ENCODE measurements at places on chromosomes 4 and X. TPM values are rescaled to one million over a fixed set of nuclear protein-coding genes. Genes with fewer than 3 reads are reported as not detected.

PAGE1 gene
- not detected for total RNA-seq

USP26 gene
- not detected for total RNA-seq

PHOX2B gene
- total RNA-seq = not detected

RNF175 gene
- not detected for total RNA-seq

DNA sequence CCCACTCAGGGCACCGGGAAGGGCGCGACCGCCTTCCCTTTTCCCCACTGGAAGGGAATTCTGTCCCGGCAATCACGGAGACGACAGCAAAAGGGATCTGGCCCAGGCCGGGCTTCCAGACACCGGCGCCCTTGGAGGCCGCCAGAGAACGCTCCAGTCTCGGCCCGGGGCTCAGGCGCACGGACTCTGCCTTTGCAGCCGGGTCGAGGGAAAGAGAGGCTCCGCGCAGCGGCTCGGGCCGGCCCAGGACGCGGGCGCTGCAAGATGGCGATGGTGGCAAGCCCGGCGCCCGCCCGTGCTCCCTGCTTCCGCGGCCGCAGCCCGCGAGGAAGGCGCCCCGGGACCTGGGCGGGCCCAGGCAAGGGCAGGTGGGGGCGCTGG lies 1.1 kb downstream of the CTBP1 start:
- peak overlapping the region; percentile 90 for H3K4me3 ChIP-seq
- no peaks in the 10 kb centered on the region for H3K27me3 ChIP-seq
- H3K4me1 ChIP-seq = peaks cover 19% of the 10 kb centered on the region
- H3K36me3 ChIP-seq = peaks cover 18% of the 10 kb centered on the region
- H3K27ac ChIP-seq = peak overlapping the region; percentile 97
- no peak for DNase-seq

- no peak overlapping the region for H3K4me3 ChIP-seq
- no peaks in the 10 kb centered on the region for H3K36me3 ChIP-seq
- H3K4me1 ChIP-seq = no peaks in the 10 kb centered on the region
- H3K27me3 ChIP-seq = peaks cover 14% of the 10 kb centered on the region
- no peak for DNase-seq
Observed at GRCh38 chrX:39175418-39176057, 374.3 kb downstream of the MID1IP1 start.

DNA sequence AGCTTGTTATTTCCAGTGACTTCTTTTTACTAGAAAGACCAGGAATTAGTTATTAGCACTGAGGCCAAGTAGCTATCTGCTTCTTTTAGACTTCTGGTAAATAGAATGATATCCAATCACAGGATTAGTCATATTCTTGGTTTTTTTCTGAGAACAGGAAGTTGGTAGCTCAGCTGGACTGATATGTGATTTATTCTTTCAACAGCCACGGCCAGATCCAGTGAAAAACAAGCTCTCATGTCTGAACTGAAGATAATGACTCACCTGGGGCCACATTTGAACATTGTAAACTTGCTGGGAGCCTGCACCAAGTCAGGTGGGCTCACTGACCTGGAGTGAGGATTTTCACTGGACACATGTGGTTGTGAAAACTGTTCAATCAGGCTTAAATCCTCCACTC lies 48.6 kb downstream of the PDGFRA start:
- DNase-seq = peak; percentile 92
- H3K27ac ChIP-seq = peak overlapping the region; percentile 60
- H3K4me3 ChIP-seq = no peak overlapping the region
- peaks cover 73% of the 10 kb centered on the region for H3K36me3 ChIP-seq

DNA sequence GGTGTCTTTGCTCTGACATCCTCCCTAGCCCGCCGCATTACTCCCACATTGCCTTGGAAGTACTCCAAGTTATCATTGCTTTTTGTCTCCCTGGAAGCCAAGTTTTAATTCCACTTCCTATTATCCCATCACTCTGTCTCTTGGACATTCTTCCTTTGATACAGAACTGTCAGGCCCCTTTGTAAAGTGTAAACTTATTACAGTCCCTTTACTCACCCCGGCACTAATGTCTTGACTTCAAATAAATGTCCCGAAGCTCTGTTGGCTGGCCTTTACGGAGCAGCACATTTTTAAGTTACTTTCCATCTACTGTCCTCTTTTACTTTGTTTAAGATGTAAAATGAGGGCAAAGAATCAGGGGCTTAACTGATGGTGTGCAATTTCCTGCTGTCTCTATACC lies 223.5 kb upstream of the IGFBP7 start:
- H3K36me3 ChIP-seq = no peaks in the 10 kb centered on the region
- H3K4me3 ChIP-seq = no peak overlapping the region
- peaks cover 2% of the 10 kb centered on the region for H3K27me3 ChIP-seq
- no peak overlapping the region for H3K27ac ChIP-seq

DNA sequence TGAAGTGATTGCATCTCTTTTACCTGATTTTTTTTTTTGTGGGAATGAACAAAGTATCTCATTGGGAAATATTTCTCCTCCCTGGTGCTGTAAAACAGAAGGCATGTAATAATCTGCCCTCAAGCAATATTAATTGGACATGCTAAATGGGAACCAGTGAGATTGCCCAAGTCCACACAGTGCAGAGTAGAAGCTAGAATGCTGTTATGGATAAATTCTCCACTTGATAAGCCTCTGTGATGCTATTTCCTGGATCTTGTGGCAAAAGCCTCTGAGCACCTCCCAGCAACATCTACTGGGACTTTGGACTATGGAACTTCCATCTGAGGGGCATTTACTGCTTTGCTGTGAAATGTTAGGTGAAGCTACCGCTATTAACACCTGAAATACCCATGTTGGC lies 46.9 kb upstream of the YTHDC1 start:
- no peak overlapping the region for H3K4me3 ChIP-seq
- H3K4me1 ChIP-seq = peaks cover 2% of the 10 kb centered on the region
- no peaks in the 10 kb centered on the region for H3K36me3 ChIP-seq
- H3K27ac ChIP-seq = no peak overlapping the region

GRCh38 chrX:100435726-100436125 lies 25.7 kb upstream of the PCDH19 start:
- DNase-seq = no peak
- no peaks in the 10 kb centered on the region for H3K4me1 ChIP-seq
- no peak overlapping the region for H3K4me3 ChIP-seq
- H3K36me3 ChIP-seq = no peaks in the 10 kb centered on the region

GRCh38 chr4:141078871-141079270 lies 54.4 kb downstream of the RNF150 start:
- peaks cover 3% of the 10 kb centered on the region for H3K4me1 ChIP-seq
- no peak overlapping the region for H3K4me3 ChIP-seq
- peak; percentile 71 for DNase-seq
- H3K27me3 ChIP-seq = no peaks in the 10 kb centered on the region
- no peaks in the 10 kb centered on the region for H3K36me3 ChIP-seq
- H3K27ac ChIP-seq = no peak overlapping the region

GRCh38 chr4:126954537-126955291 lies 678.0 kb upstream of the INTU start:
- no peaks in the 10 kb centered on the region for H3K27me3 ChIP-seq
- no peak for DNase-seq
- peaks cover 3% of the 10 kb centered on the region for H3K4me1 ChIP-seq
- H3K27ac ChIP-seq = no peak overlapping the region
- H3K36me3 ChIP-seq = no peaks in the 10 kb centered on the region

DNA sequence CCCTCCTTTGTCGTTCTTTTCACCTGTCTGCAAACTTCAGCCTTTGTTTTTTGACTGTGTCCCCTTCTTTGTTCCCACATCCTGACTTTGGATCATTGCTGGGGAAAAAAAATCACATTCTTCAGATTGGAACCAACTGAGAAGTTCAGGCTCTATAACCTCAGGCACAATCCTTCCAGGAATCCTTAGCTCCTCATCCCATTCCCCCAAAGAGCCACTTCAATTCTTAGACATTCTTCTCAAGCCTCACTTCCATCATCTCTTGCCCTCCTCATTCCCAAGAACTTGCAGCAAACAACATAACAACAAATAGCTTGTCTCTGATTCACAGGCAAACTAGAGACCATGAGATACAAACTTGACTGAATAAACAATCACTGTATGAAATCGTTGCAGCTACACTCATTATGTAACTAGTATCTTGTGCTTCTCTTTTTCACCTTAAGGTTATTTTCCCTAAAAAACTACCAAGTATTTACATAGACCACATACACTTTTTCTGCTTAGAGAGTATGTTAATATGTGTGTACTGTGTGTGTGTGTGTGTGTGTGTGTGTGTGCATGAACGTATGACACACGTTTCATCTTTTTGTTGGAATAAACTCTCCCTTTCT lies 26.4 kb upstream of the PGM2 start:
- no peaks in the 10 kb centered on the region for H3K36me3 ChIP-seq
- H3K27me3 ChIP-seq = peaks cover 9% of the 10 kb centered on the region
- DNase-seq = peak; percentile 6
- no peak overlapping the region for H3K27ac ChIP-seq
- H3K4me1 ChIP-seq = no peaks in the 10 kb centered on the region

DNA sequence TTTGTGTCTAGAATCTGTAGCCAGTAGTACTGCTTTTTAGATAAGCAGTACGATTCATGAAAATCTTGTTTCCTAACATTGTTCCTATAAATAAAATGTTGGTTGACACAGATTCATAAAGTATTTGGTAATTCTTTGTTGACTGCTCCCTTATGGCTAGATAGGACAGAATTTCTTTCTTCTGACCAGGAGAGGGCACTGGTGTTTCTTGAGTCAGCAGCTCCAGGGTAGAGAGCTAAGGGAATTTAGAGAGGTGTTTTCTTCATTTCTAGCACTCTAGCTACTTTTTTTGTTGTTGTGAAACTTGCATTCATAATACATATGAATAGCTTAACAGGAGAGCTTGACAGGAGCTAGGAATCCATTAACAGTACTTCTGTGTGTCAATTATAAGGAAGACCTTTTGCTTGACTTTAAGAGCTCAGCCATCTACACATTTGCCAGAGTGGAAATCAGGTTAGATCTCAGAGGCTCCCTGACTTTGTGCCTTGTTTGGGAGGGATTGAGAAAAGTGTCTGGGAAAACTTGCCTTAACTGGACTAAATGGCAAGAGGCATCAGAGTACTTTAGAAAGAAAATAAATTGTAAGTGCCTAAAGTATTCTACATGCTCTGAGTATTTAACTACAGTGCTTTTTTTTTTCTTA lies 756.1 kb downstream of the SH3BGRL start:
- no peaks in the 10 kb centered on the region for H3K4me1 ChIP-seq
- no peaks in the 10 kb centered on the region for H3K27me3 ChIP-seq
- H3K27ac ChIP-seq = no peak overlapping the region

- no peaks in the 10 kb centered on the region for H3K4me1 ChIP-seq
- H3K36me3 ChIP-seq = no peaks in the 10 kb centered on the region
- H3K27me3 ChIP-seq = no peaks in the 10 kb centered on the region
- no peak overlapping the region for H3K4me3 ChIP-seq
Observed at GRCh38 chr4:155026715-155027114, 181.7 kb upstream of the NPY2R start.

- no peaks in the 10 kb centered on the region for H3K4me1 ChIP-seq
- no peak overlapping the region for H3K27ac ChIP-seq
- H3K4me3 ChIP-seq = no peak overlapping the region
- H3K36me3 ChIP-seq = no peaks in the 10 kb centered on the region
- no peak for DNase-seq
Observed at GRCh38 chr4:9970399-9971011, 50.8 kb downstream of the SLC2A9 start.

DNA sequence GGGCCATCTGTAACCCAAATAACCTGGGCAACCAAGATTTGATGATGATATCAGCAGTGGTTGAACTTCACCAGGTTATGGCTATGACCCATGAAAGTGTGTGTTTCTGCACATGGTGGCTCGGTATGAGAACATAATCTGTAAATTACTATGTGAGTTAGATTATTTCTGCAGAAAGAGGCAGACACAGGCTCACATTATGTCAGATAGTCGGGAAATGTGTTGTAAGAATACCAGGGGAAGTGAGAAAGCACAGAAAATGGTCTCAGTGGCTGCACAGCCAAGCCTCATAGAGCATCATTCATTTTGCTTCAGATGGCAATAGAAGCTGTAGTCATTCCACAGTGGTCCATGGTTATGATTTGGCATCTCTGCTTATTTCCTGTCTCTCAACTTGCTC lies 63.0 kb upstream of the RBPJ start:
- H3K4me3 ChIP-seq = no peak overlapping the region
- no peak overlapping the region for H3K27ac ChIP-seq

DNA sequence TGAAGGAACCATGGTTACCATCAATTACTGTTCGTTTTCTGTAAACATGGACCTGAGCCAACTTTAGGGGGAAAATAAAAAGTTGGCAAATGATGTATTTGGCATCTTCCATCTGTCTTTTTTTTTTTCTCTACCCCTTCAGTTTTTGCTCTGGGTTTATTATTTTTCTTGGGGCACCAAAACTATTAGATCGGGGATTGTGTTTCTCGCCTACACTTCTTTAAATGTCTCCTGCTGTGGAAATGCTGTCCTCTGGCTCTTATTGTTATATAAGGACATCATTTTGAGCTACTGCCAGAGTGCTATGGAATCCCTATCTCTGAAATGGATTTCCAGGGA lies 234.0 kb upstream of the SLIT2 start:
- no peak overlapping the region for H3K4me3 ChIP-seq
- H3K4me1 ChIP-seq = peaks cover 3% of the 10 kb centered on the region
- DNase-seq = no peak
- H3K36me3 ChIP-seq = no peaks in the 10 kb centered on the region
- H3K27ac ChIP-seq = no peak overlapping the region

GRCh38 chr4:11152684-11153083 lies 276.0 kb downstream of the HS3ST1 start:
- no peaks in the 10 kb centered on the region for H3K27me3 ChIP-seq
- no peaks in the 10 kb centered on the region for H3K36me3 ChIP-seq
- H3K27ac ChIP-seq = no peak overlapping the region
- no peaks in the 10 kb centered on the region for H3K4me1 ChIP-seq
- no peak for DNase-seq

- no peaks in the 10 kb centered on the region for H3K27me3 ChIP-seq
- H3K27ac ChIP-seq = no peak within 1 kb of the TSS
- no peaks in the 10 kb centered on the region for H3K36me3 ChIP-seq
- H3K4me1 ChIP-seq = no peaks in the 10 kb centered on the region
- no peak within 1 kb of the TSS for H3K4me3 ChIP-seq
- peak; percentile 0 for DNase-seq
Observed at GRCh38 chr4:69860052-69860451, at the start of gene SULT1E1. TSS of gene SULT1E1 (minus strand) at chr4:69860145. CDS start at chr4:69857644, 2,501 bp downstream.

- H3K4me1 ChIP-seq = peaks cover 15% of the 10 kb centered on the region
- no peak overlapping the region for H3K4me3 ChIP-seq
- H3K27me3 ChIP-seq = no peaks in the 10 kb centered on the region
- DNase-seq = no peak
Observed at GRCh38 chr4:128565565-128566186, 243.8 kb upstream of the JADE1 start.

DNA sequence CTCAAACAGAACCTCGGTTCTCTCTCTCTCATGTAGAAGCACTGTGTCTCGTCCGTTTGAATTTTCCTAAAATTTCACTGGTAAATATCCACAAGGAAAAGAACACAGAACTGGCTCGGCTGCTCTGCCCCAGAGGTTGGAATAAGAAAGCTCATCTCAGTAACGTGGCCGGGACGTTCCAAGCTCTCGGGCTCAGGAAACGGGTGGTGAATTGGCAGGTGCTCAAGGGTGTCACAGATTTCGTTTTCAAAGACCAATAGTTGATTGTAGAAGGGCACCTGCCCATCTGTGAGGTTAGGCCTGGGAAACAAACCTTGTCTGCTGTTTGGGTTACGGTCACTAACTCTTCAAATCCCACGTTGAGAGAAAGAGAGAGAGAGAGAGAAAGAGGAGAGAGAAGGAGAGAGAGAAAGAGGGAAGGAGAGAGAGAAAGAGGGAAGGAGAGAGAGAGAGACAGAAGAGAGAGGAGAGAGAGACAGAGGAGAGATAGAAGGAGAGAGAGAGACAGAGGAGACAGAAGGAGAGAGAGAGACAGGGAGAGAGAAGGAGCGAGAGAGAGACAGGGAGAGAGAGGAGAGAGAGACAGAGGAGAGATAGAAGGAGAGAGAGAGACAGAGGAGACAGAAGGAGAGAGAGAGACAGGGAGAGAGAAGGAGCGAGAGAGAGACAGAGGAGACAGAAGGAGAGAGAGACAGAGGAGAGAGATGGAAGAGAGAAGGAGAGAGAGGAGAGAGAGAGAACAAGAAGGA lies 106.6 kb downstream of the CRLF2 start:
- DNase-seq = no peak
- H3K36me3 ChIP-seq = no peaks in the 10 kb centered on the region
- H3K27ac ChIP-seq = no peak overlapping the region
- no peaks in the 10 kb centered on the region for H3K4me1 ChIP-seq
- no peak overlapping the region for H3K4me3 ChIP-seq
